Colonic mucosa (tissue), 4 donors: ENCODE measurements at places on chromosomes 5 and 9. TPM values are rescaled to one million over a fixed set of nuclear protein-coding genes. Genes with fewer than 3 reads are reported as not detected.

VPS13A gene
- total RNA-seq, result 31.8 TPM

TAF1L gene
- total RNA-seq, result not detected

FOXD4L6 gene
- total RNA-seq, result not detected

NKD2 gene
- total RNA-seq, result 1.9 TPM

TXNDC8 gene
- not detected for total RNA-seq

PFN3 gene
- not detected for total RNA-seq

TSSK1B gene
- not detected for total RNA-seq

ITK gene
- 2.5 TPM for total RNA-seq

DEPDC1B gene
- total RNA-seq, result 25.1 TPM

ADRB2 gene
- 0.94 TPM for total RNA-seq

IL31RA gene
- total RNA-seq, result 0.16 TPM

OTULIN gene
- 32.9 TPM for total RNA-seq

AJM1 gene
- 11.5 TPM for total RNA-seq

OSMR gene
- total RNA-seq, result 3.0 TPM

ZDHHC12 gene
- 69.9 TPM for total RNA-seq

JAK2 gene
- 7.0 TPM for total RNA-seq

NMUR2 gene
- total RNA-seq, result not detected

STING1 gene
- total RNA-seq, result 49.0 TPM
